ENCODE measurements at places on chromosomes 3 and 15.

GRCh38 chr3:160259589-160259988, 34.4 kb downstream of the C3orf80 start:
- DNase-seq: no peak

DNA sequence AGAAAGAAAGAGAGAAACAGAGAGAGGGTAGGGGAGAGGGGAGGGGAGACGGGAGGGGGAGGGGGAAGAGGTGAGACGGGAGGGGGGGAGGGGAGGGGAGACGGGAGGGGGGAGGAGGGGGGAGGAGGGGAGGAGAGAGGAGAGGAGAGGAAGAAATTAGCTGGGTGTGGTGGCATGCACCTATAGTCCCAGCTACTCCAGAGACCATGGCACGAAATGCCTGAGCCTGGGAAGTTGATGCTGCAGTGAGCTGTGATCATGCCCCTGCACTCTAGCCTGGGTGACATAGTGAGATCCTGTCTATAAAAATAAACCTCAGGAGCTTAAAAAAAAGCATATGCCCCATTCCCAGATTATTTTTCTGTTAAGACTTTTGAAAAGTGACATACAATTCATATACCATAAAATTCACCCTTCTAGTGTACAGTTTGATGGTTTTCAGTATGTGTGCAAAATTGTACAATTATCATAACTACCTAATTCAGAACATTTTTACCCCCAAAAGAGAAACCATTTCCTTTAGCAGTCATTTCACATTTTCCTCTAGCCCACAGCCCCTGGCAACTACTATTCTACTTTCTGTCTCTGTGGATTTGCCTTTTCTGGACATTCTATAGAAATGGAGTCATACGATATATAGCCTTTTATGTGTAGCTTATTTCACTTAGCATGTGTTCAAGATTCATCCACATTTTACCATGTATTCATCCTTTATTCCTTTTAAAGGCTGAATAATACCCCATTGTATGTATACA, 699.6 kb downstream of the FHIT start:
- no peak for DNase-seq

GRCh38 chr3:14133188-14133800, 8.4 kb downstream of the TMEM43 start:
- no peak for DNase-seq

- no peak for DNase-seq
Measured at GRCh38 chr3:43104039-43104438, 1.8 kb downstream of the POMGNT2 start.

GRCh38 chr3:61985020-61985419, 388.3 kb downstream of the FEZF2 start:
- DNase-seq: no peak
